Stimulated activated CD4-positive, alpha-beta T cell treated with anti-CD3 and anti-CD28 coated beads, Interleukin-15, amount 100 ng/mL, for 24 hours (primary cell): ENCODE measurements at places on chromosomes 2 and 18.

- no peak for DNase-seq
Observed at GRCh38 chr2:71711133-71711855, 257.9 kb downstream of the DYSF start.

DNA sequence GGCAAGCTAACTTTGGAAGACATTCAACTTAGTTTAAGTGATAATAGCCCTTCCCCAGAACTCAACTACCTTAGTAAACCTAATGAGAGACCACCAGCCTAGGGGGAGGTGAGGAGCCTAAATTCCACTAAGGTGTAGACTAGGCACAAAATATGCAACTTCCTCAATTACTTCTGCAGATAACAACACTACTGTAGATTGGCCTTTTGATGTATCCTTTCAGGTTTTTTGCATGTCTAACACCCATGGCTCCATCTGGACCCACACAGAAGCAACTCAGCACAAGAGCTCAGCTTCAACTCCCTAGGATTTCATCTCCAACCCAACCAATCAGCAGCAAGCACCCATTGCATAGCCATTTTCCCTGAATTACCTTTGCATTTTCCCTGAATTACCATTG is 353.3 kb downstream of the AKAIN1 start:
- DNase-seq = no peak

GRCh38 chr2:161131804-161132203 is 28.4 kb upstream of the TANK start:
- no peak for DNase-seq

- no peak for DNase-seq
Observed at GRCh38 chr2:199679883-199680282, 171.1 kb downstream of the FTCDNL1 start.

GRCh38 chr18:10659594-10659993 is 133.8 kb downstream of the NAPG start:
- DNase-seq = no peak

- DNase-seq = no peak
Observed at GRCh38 chr2:240998995-240999791, 775 bp downstream of the SNED1 start.

- DNase-seq = no peak
Observed at GRCh38 chr2:113253453-113253852, 25.3 kb downstream of the PAX8 start.

DNA sequence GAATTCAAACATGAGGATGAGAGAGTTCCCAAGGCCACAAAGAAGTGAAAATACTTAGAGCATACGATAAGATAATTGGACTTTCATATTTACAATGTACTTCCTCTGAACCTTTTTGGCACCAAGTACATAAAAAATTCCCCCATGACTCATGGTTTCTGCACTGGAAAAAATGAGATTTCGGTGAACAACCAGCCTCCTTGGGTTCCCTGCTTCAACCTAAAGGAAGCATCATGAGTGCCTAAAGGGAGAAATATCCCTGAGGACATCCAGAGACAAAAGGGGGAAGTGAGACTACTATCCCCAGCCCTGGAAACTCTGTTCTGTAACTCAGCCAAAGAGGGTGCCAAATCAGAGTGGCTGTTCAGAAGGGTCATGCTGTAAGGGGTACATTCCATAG is 562.7 kb upstream of the SLC39A10 start:
- no peak for DNase-seq

DNA sequence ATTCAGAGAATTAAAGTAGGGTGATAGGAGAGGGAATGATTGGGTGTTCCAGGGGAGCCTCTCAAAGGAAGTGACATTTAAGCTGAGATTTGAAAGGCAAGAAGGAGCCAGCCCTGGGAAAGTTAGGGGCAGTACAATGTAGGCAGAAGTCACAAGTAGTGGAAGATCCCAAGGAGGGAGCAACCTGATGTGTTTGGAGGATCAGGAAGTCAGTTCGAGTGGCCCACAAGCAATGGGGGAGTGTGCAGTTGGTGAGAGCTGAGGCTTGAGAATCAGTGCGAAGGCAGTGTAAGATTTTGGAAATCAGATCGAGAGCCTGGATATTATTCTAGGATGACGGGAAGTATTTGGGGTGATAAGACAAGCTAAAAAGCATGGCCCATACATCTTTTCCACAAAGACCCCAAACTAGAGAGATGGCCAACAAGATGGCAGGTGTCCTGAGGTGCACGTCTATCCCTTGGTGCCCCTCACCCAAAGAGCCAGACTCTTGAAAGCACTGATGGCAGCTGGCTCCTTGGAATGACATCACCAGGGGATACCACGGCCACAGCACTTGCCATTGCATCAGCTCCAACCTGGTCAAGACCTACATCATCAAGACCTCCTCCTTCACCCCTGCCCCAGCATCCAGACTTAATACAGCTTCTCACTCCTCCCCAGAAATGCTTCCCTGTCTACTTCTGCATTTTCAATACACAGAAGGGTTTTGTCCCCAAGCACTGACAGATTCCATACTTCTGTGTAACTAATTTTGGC is 127.3 kb downstream of the BCL2 start:
- no peak for DNase-seq

DNA sequence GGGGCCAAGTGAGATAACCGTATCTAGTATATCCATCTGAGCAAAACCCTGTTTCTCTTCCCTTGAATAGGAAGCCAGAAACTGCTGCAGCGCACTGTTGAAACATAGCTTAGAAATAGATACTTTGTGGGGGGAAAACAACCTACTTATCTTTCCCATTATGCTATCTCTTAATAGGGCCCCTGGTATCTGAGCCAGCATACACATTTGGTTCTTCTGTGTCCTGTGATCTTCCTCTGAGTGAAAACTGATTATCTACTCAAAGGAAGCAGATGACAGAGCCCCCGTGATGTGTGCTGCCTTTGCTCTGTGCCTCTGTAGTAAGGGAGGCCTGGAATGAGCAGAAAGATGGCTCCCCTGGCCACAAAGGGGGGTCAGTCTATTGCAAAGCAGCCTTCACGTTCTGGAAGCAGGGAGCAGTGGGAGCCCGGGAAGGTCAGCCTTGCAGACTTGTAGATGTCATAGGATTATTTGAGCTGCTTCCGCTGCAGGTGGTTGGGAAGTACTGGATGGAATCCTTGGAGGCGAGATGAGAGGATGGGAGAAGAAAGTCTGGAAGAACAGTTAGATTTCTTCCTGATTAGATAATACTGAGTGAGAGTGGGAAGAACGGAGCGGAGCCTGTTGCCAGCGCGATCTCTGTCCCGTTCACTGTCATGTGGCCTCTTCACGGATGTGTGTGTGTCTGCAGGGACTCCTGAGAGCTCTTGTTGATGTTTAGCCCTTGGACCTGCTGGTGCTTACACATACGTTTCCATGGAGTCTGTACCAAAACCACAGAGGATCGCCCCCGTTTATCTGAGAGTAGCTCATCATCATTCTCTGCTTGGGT is 150.1 kb downstream of the AGAP1 start:
- no peak for DNase-seq

GRCh38 chr2:117057016-117057415 is 757.5 kb upstream of the DDX18 start:
- no peak for DNase-seq

GRCh38 chr2:42888321-42889245 is 96.2 kb upstream of the HAAO start:
- no peak for DNase-seq

GRCh38 chr2:157260533-157261198 is 3.2 kb downstream of the GALNT5 start:
- no peak for DNase-seq

DNA sequence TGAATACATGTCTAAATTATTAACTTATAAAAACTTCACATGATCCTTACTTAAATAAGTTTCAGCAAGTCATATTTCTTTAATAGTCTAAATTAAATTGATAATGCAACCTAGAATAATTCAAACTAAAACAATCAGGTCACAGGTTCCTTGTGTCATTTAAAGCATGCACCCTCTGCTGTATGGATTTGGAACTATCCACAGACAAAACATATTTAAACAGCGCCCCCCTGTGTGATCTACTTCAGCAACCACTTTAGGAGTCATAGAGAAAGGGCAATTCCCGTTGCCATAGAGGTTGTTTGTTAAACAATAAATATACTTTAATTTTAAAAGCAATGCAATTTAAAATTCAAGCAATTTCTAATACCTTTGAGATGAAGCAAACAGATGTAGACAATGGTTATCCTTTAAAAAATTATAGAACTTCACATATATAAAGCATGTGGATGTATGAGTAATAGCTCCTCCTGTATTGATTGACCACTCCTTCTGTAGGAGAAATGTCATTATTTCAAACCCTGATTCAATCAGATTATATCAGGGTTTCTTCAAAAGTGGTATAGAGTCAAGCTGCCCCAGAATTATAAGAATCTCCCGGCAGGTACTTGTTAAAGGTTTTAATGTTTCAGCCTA is 21.2 kb downstream of the GRB14 start:
- DNase-seq = peak; percentile 5

DNA sequence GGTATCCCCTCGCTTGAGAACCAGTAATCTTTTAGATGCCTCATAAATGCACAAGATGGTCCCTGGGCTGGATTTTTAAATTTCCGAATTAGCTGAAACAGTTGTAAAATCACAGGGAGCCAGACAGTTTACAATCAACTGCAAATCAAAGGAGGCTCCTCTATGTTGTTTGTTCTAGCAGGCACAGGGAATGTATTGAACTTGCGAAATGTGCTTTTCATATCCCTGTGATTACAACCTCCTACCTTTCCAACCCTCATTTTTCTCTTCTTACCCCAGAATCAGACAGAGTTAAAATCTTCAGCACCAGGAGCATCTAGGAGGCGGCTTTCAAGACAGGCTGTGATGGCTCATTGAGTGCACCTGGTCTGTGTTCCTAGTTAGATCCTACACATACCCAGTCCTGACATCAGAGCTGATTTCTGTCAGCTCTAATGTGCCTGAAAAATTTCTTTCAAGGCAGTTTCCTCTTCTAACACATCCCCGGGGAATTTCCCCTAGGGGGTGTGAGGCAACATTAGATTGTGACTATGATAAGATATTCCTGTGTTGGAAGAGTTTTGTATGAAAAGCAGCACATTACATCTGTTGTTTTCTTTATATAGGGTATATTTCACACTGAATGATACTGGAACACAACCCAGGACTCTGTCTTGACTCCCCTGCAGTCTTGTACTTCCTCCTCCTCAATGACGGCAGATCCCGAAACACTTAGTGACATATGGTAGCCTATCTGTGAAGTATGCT is 17.9 kb upstream of the CAVIN2 start:
- no peak for DNase-seq

DNA sequence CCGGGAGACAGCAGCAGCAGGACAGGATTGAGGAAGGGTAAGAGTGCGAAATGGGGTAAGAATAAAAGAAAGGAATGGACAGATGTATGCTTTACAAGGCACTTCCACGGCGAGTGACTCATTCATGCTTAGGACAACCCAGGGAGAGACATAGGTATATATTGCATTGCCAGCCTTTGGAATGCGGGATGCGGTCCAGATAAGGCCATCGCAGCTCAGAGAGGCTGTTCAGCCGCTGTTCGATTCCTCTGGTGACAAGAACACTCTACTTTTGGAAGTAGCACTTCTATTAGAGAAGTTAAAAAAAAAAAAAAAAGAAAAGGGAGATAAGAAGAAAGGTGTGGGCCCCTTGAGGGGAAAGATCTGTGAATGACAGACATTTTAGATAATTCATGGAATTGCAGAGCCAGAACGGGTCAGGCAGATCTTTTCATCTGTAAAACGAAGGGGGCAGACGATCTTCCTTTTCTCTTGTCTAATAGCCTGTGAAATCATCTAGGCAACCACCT is 819 bp upstream of the NCOA1 start:
- peak; percentile 15 for DNase-seq

DNA sequence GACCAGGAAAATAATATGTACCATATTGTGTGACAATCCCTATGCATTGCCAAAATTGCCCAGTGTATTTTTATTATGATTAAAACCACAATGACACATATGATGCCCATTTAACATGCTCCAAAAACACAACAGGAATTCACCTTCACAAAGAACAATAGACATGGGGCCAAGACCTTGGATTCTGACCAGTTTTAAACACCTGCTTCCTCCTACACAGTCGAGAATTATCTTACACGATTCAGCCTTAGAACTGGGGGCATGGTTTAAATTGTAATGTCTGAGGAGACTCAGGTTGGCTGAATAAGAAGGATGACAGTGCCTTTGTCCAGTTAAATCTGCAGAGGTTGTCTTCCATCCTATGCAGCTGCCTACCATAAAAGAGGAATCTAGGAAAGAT is 212.7 kb downstream of the PLCL1 start:
- no peak for DNase-seq
